Activated CD8-positive, alpha-beta memory T cell treated with anti-CD3 and anti-CD28 coated beads, Interleukin-2, amount 10 ng/mL, durations not matched to agents 7 days and 5 days (primary cell): ENCODE measurements at places on chromosomes 6 and 20. TPM values are rescaled to one million over a fixed set of nuclear protein-coding genes. Genes with fewer than 3 reads are reported as not detected.

- no peak for DNase-seq
Measured at GRCh38 chr20:49106328-49106727, 60.2 kb downstream of the CSE1L start.

GRCh38 chr6:14706378-14706929 lies 539.4 kb upstream of the JARID2 start:
- DNase-seq = peak; percentile 75

The FLRT3 gene
- total RNA-seq = not detected

The CD93 gene
- 1.6 TPM for total RNA-seq

DNA sequence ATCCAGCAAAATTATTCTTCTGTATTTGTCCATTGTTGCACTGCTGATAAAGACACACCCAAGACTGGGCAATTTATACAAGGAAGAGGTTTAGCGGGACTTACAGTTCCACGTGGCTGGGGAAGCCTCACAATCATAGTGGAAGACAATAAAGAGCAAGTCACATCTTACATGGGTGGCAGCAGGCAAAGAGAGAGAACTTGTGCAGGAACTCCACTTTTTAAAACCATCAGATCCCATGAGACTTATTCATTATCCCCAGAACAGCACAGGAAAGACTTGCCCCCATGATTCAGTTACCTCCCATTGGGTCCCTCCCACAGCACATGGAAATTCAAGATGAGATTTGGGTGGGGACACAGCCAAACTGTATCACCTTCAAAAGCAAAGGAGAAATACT lies 286.5 kb upstream of the ECI2 start:
- no peak for DNase-seq

GRCh38 chr20:52461582-52461981 lies 270.0 kb upstream of the ZFP64 start:
- no peak for DNase-seq

The CALHM5 gene
- not detected for total RNA-seq
